ENCODE measurements at places on chromosomes 3 and 15. TPM values are rescaled to one million over a fixed set of nuclear protein-coding genes. Genes with fewer than 3 reads are reported as not detected.

Gene SCN11A
- total RNA-seq = not detected

Gene STRIT1
- not detected for total RNA-seq

Gene CCR9
- 2.3 TPM for total RNA-seq

Gene MESP1
- 1.1 TPM for total RNA-seq

Gene HOMER2
- 1.7 TPM for total RNA-seq

Gene EPHA6
- not detected for total RNA-seq

Gene CD200R1
- 0.90 TPM for total RNA-seq

GRCh38 chr15:69743091-69743490, 290.5 kb downstream of the RPLP1 start:
- no peak for DNase-seq

DNA sequence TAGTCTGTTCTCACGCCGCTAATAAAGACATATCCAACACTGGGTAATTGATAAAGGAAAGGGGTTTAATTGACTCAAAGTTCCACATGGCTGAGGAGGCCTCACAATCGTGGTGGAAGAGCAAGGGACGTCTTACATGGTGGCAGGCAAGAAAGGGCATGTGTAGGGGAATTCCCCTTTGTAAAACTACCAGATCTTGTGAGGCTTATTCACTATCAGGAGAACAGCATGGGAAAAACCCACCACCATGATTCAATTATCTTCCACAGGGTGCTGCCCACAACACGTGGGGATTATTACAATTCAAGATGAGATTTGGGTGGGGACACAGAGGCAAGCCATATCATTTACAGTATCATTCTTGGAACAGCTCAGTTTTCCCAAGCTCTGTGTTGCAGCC, 268.0 kb downstream of the SUCLG2 start:
- DNase-seq = no peak

DNA sequence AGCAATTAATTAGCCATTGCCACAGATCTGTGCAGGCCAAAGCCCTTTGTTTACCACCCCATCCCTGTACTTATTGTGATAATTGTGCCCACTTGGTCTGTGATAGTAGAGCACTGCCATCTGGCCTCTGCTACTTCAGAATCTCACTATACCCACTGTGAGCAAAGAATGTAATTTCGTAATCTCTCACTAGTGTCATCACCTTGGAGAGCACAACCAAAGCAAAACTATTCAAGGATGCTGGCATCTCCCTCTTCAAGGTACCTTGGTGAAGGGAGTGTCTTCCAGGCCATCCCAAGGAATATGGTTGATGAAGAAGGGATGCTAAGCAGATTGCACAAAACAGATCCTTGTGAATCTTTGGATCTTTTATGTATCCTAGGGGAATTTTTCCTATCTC, 34.7 kb upstream of the NOX5 start:
- no peak for DNase-seq

DNA sequence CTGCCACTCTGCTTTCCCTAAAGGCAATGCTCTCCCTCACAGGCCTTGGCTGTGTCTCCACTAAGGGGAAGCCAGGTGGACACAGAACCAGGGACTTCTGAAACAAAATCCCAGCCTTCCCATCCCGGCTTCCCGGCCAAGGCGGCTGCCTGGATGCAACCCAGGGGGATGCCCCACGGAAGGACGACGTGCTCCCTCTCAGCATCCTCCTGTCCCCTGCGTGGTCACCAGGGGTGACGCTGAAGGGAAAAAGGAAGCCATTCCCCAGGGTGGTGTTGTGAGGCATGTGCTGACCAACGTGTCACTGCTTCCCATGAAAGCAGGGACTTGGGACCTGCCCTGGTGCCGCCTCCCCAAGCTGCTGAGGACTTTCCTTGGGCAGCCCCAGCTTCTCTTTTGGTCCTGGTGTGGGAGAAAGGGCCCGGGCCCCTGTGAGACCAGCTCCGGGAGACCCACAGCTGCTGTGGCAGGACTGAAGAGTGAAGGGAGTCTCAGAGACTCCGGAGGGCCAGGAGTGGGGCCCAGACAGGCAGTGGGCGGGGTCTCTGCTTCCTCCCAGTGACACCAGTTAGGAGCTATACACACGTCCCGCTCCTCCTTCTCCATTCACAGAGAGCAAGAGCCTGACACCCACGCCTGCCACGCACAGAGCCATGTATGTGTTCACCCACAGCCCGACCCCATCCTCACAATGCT, 139.2 kb downstream of the NUP210 start:
- DNase-seq = no peak

DNA sequence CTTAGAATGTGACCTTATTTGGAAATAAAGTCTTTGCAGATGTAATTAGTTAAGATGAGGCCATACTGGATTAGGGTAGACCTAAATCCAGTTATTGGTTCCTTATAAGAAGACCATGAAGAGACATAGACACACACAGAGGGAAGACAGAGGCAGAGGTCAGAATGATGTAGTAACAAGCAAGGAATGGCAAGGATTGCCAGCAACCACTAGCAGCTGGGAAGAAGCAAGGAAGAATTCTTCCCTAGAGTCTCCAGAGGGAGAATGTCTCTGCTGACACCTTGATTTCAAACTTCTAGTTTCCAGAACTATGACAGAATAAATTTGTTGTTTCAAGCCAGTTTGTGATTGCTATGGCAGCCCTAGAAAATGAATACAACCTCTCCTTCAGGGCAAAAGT, 116.7 kb downstream of the WDR76 start:
- DNase-seq = no peak

- DNase-seq = no peak
Observed at GRCh38 chr15:48946074-48946839, 17.5 kb downstream of the SHC4 start.

DNA sequence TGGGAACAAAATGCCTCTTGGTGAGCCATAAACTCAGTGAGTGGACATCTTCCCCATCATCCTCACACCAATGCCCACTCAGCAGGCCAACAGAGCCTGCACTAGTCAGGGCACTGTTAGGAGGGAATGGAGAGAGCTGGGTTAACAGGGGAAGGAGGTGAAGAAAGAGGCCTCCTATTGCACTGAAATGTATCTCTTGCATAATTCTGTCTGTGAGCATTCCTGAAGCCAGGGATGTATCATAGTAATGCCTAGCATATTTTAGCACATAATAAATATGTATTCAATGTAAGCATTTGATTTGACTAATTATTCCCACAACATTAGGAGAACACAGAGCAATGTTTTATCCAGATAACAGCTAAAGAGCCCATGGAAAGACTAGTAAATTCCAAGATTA, 81.2 kb downstream of the ANO10 start:
- no peak for DNase-seq

DNA sequence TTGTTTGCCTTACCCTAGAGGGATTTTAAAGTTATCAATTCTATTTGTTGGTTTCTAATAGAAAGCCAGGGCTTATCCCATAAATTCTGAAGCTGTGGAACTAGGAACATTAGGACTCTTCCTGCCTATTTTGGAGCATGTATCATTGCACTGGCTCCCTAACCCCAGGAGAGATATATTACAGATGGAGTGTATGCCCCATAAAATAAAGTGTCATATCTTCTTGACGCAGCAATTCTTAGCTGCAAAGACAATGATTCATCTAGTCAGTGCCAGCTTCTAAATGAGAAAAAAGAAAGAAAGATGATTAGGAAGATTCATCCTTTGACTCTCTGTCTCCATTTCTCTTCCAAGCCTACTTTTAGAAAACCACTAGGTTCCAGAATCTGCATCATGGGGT, 74.8 kb upstream of the MAGI1 start:
- no peak for DNase-seq

DNA sequence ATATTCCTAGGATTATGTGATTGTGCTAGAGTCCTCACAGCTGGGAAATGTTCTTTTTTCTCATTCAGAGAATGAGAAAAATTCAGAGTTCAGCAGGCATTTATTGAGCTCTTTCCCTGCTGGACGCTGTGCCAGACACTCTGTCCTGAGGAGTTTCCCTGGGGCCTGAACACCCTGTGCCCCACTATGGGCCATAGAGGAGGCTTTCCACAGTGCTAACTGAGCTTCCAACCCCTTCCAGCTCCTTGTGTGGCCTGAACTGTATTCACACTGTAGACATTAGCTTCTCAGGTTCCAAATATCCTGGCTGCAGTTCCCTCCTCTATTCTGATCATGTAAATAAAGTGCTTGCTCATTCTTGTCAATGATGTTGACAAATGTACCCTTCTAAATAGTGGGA, 10.0 kb downstream of the ABHD2 start:
- DNase-seq = no peak

DNA sequence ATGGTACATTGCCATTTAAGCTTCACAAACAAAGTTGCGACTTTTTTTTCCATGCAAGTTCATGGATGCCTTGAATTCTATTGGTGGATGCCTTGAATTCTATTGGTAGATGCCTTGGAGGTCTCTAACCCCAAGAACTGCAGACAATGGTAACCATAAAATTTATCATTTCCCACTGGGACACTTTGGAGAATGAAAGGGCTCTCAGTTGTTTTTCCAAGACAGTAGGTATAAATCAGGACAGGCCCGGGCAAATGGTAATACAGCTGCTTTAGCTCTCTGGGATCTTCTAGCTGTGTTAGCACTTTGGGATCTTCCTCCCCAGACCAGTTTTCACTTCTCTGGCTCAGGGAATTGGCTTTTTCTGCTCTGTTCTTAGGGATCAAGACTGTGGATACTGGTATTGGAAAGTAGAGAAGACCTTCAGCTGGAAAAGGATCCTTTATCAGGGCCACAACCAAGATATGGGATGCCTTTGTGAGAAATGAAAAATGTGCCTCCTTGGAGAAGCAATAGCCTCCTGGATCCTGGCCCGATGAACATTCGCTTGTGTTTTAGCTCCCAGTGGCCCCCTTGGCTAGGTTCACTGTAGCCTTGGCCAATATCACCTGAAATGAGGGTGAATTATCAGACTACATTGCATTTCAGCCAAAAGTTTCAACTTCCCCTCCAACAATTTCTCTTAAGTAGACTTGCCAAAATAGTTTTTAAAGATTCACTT, 8.3 kb downstream of the LRRC3B start:
- DNase-seq = no peak
